CD4-positive, alpha-beta T cell treated with Interleukin-12 subunit alpha and Interleukin-12 subunit beta, for 1 hour (primary cell): ENCODE measurements at places on chromosomes 1 and 21.

DNA sequence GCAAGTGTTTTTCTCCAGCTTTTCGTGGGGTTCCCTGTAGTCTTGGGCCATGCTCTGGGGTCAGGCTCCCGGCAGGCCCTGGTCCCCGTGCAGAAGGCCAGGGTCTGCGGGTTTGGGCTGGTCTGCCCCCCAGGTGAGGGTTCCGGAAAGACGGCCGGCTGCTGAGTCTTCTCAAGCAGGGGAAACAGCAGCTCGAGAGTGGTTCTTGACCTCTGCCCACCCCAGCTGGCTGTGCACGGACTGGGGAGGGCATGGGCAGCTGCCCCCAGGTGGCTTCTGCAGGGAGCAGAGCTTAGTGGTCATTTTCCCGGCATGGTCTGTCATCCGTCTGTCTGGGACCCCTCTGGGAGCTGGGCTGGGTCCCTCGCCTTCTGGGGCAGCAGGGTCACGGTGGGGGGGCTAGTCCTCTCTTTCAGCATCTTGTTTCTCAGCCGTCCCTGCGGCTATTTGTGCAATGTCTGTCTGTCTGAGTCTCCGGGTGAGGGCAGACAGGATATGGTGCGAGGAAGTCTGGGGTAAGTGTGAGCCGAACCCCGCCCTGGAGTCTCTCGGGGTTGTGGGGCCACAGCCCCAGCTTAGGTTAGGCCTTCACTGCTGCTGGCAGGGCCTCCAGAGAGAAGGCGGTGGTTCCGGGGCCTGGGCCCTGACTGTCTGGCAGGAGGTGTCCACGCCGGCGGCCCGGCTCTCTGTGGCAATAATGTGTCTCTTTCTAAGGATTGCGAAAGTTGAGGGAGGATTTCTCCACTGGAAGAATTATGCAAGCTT is 6.1 kb downstream of the SKI start:
- peak; percentile 88 for DNase-seq

DNA sequence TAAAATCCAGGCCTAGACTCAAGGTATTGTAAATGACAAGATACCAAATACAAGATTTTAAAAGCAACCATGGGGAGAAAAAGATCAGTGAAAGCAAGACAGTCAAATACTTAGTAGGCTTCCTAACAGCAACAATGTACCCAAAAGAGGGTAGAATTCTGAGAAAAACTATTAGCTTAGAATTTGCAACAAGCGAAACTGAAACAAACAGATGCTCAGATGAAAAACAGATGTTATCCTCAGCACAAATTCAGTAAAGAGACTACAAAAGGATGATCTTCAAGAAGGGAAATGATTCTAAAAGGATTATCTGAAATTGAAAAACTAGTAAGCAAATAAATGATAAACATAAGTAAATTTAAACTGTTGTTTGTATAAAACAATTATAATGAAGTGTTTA is 40.0 kb downstream of the PDC start:
- no peak for DNase-seq

- DNase-seq: no peak
Observed at GRCh38 chr1:26012864-26013263, 8.7 kb upstream of the EXTL1 start.

GRCh38 chr1:205972491-205973168 is 29.4 kb upstream of the SLC26A9 start:
- DNase-seq: no peak

GRCh38 chr1:109160071-109160840 is 46.3 kb downstream of the ELAPOR1 start:
- no peak for DNase-seq

GRCh38 chr1:243396876-243397275 is 141.0 kb downstream of the SDCCAG8 start:
- no peak for DNase-seq

- no peak for DNase-seq
Observed at GRCh38 chr21:44429894-44430293, 25.4 kb upstream of the LRRC3 start.

GRCh38 chr1:170388489-170388888 is 143.5 kb upstream of the GORAB start:
- no peak for DNase-seq

GRCh38 chr1:53987880-53988279 is 30.1 kb downstream of the LDLRAD1 start:
- no peak for DNase-seq

DNA sequence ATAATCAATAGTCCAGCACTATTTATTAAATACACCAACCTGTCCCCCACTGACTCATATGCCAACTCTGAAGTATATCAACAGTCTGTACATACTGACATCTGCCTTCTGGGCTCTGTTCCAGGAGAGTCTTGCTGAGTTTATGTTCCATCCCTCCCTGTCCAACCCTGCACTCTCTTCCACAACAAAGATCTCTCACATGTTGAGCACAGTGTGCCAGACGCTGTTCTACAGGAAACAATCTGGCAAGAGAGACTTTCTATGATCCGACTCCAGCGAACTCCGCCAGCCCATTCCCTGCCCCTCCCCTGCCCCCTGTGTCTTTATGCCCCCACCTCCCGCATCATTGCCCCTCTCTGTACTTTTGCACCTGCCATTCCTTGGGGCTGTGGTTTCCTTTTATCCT is 3.4 kb downstream of the LACTBL1 start:
- DNase-seq: no peak

DNA sequence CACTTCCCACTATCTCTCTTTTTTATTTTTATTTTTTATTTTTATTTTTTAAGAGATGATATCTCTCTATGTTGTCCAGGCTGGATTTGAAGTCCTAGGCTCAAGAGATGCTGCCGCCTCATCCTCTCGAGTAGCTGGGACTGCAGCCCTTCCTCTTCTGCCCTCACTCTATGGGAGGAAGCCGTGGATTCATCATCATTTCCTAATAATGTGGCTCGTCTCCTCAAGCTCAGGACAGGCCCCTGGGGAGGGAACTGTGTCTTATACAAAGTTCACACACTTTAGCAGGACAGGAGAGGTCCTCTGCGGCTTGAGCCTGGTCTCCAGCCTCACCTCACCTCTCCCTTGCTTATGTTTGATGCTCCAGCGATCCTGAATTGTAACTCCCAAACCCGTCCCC is 16.5 kb upstream of the IFFO2 start:
- DNase-seq: no peak

- DNase-seq: no peak
Observed at GRCh38 chr1:91499904-91500755, 521 bp upstream of the CDC7 start.

DNA sequence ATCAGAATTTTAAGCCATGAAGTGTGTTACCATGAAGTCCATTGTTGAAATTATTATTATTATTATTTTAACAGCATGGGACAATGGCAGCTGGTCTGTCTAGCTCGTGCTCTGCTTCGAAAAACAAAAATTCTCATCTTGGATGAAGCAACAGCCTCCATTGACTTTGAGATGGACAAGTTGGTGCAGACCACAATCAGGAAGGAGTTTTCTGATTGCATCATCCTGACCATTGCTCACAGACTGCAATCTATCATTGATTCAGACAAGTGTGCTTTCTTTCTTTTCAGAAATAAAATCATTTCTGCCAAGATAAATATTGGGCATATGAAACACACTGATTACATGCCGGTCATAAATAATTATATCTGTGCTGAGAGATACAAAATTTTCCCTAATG is 21.0 kb downstream of the HSPA13 start:
- no peak for DNase-seq

- DNase-seq: peak; percentile 88
Observed at GRCh38 chr1:108561689-108562326, 1.9 kb downstream of the EEIG2 start.

GRCh38 chr1:41957568-41957967 is 38.8 kb upstream of the HIVEP3 start:
- DNase-seq: no peak

- no peak for DNase-seq
Observed at GRCh38 chr21:45618846-45619485, 24.6 kb upstream of the PCBP3 start.

- DNase-seq: no peak
Observed at GRCh38 chr1:78155121-78155520, 109.4 kb downstream of the GIPC2 start.

DNA sequence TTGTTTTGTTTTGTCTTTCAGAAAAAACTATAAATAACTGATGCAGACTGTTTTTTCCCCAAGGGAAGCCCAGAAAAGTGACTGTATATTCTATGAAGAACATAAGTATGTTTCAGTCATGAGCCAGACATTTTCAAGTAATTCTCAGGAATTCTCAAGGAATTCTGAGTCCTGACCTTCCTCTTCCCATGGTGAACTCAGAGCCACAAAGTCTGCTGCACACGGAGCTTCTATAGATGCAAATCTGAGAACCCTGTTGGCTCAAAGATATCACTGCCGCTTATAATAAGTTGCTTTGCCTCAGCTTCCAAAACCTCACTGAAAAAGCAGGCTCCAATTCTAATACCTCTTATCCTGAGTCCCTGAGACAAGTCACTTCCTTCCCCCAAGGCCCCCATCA is 418.5 kb upstream of the RUNX1 start:
- DNase-seq: no peak

DNA sequence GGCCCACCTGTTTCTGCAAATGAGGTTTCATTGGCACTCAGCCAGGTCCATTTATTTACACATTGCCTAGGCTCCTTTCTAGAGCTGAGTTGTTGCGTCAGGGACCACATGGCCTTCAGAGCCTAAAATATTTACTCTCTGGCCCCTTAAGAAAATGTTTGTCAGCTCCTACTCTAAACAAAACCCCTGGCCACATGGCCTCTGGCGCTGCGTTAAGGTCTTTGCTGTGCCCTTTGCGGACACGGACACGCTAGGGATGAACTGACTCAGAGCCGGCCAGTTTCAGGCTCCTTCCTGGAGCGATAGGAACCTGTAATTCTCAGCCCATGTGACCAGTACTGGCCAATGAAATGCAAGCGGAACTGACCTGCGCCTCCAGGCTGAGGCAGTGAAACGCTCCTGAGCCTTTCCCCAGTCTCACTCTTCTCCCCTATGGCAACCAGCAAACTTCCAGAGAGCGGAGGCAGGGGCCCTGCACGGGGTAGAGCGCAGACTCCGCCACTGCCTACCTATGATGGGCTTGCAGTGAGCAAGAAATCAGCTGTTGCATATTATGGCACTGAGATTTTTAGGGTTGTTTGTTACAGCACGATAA is 160.3 kb downstream of the ETS2 start:
- no peak for DNase-seq

GRCh38 chr1:220828179-220828490 is 41.4 kb downstream of the MTARC1 start:
- DNase-seq: no peak
